Frontal cortex (tissue), 4 donors: ENCODE measurements at places on chromosomes 7 and 10.

GRCh38 chr10:129968853-129969183 lies 4.7 kb upstream of the EBF3 start:
- DNase-seq = peak; percentile 48

DNA sequence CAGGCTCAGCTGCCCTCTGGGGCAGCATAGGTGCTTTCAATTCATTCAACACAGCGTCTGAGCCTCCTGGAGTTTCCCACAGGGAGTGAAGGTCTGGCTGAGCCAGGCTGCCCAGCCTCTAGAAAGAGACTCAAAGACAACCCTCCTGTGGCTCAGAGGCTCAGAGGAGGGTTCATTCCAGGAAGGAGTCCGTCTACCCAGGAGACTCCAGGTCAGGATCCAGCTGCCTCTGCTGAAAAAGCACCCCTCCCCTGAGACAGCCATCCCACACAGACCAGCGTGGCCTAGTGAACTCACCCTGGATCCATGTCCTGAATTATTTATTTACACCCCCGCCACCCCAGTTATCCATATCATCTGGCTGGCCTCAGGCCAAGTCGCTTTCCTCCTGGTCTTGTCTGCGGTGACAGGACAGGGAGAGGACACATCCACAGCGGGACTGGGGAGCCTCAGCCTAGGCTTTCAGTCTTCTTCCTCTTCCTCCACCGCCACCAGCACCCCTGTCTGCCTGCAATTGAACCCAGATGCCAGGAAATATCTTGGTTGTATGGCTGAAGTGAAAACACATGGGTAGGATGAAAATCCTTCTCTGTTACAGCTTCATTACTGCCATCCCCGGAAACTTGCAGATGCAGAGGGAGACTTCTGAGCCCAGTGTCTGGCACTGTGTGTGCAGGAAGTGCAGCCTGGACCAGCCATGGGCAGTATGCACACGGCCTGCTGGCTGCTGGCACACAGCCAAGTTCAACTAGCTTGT lies 44.0 kb upstream of the COL13A1 start:
- DNase-seq = no peak

- no peak for DNase-seq
Observed at GRCh38 chr10:69965919-69966662, 86.6 kb upstream of the MACROH2A2 start.

GRCh38 chr7:152347888-152348287 lies 87.9 kb downstream of the KMT2C start:
- DNase-seq = no peak

GRCh38 chr7:131219312-131220041 lies 108.2 kb upstream of the MKLN1 start:
- peak; percentile 51 for DNase-seq

DNA sequence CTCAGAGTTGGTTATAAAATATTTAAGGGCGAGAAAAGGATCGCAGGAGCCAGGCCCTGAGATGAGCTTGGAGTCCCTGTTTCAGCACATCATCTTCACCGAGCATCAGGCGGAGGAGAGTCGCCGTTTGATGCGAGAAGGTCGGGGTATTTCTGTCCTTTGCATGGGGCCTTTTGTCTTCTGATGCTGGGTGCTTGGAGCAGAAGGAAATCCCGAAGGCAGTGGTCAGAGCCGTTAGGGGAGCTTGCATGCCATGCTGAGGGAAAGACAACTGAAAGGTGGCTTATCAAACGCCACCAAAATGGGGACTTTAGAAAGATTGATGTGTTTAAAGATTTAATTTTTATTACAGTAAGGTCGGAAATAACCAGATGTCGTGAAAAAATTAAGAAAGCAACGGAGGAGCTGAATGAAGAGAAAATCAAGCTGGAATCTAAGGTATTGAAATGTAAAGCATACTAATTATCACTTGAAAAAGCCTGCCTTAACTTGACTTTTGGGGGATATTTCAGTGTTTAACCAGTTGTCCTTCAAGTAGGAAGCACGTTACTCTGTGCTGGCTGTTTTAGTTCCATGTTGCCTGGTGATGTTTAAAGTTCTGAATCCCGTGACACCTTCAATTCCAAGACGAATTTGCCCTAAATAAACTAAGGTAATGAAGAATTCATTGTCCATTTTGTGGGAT lies 845 bp downstream of the CCDC172 start:
- DNase-seq = no peak

DNA sequence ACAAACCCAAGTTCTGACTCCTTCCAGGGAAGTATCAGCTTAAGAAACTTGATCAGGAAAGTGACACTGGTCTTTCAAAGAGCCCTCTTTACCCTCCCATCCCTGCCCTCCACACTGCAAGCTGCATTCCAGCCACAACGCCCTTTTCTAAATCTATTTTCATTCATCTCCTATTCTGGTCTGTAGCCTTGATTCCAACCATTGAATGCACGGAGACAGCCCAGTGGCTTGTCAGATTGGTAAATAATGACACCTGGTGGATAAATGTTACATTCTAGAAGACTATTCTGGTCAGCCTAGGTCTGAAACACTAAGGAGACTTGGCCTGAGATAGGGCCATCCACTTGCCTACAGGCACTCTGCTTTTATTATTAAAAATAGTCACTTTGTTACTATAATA lies 20.9 kb downstream of the MORN4 start:
- no peak for DNase-seq

- no peak for DNase-seq
Observed at GRCh38 chr7:21352540-21353387, 75.1 kb upstream of the SP4 start.

GRCh38 chr10:102542800-102543418 lies 39.1 kb downstream of the SUFU start:
- DNase-seq = no peak

DNA sequence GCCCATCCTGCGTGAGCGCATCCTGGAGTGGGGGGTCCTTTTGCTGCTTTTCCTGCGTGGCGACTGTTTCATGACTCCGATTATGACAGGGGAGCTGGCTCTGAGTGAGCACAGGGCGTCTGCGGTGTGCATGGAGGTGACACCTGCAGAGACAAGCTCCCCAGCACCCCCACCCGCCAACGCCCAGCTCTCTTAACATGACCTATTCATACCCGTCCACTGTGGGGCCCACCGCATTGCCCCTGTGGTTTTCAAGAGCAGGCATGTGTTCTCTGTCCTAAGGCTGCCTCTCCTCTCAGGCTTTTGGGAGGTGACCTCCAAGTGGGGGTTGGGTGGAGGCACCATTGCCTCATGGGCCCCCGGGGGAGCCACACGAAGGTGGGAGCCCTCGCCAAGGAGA lies 500.7 kb downstream of the TCERG1L start:
- DNase-seq = no peak

DNA sequence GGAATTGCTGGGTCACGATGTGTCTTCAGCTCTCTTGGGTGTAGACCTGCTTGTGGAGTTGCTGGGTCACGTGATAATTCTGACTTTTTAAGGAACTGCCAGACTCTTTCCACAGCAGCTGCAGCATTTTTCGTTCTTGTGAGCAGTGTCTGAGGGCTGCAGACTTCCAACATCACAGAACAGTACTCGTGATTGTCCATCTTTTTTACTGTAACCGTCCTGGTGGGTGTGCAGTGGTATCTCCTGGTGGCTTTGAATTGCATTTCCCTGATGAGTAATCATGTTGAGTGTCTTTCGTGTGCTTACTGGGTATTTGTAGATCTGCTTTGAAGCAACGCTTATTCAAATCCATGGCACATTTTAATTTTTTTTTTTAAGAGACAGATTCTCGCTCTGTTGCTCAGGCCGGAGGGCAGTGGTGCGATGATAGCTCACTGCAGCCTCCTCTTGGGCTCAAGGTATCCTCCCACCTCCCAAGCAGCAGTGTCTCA lies 22.7 kb downstream of the INPP5A start:
- no peak for DNase-seq

DNA sequence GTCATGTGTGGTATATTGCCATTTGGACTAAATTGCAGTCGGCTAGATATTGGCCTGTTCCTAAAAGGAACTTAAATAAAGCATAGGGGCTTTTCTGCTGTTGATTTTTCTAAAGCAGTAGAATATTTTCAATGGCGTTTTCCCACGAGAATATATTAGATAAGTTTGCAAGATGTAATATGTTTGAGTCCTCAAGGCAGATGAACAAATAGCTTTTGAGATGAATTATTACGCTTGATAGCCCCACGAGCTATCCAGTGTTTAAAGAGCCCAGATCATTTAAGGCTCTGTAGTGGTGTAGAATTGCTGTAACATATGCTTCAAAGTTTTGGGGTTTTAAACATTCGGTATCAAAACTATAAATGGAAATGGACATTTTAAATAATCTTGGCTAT lies 2.9 kb downstream of the CELF2 start:
- DNase-seq = no peak

DNA sequence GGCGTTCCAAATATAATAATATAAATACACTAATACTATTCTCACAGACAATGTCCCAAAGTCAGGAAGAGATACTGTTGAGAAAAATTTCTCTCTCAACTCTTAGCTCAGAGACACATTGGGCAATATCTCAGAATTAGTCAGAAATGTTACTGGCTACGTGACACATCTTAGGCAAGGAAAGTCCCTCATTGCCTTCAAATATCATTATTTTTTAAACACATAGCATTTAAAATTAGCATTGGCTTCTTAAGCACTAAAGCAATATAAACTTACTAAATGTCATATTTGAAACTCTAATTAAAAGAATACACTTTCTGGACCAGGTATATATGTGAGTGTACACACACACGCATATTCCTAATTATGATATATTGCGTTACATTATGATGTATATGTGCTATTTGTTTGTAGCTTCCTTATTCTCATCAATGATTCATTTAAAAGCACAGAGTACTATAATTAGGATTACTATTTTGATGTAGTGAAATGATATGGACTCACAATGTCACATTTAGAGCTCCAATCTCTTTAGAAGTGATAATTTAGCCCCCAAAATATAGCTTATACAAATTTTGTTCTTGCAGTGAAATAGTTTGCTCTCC lies 255.8 kb downstream of the TWIST1 start:
- DNase-seq = no peak

GRCh38 chr7:43639858-43640491 lies 57.1 kb downstream of the STK17A start:
- DNase-seq = no peak

DNA sequence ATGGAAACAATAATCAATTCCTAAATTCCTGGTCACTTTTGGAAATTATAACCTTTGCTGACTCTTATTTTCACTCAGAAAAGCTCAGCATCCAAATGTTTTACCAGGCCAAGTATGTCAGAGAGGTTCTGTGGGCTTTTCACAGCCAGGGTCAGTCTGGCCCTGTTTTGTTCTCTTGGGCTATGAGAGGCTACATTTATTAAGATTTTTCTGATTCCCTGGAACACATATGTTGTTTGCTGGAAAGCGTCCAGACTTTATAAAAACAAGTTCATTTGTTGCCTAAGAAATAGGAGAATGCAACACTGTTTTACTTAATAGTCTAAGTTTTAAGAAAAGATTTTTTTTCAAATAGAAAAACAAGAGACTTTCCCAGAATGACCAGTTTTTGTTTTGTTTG lies 238.4 kb upstream of the PLXDC2 start:
- no peak for DNase-seq

DNA sequence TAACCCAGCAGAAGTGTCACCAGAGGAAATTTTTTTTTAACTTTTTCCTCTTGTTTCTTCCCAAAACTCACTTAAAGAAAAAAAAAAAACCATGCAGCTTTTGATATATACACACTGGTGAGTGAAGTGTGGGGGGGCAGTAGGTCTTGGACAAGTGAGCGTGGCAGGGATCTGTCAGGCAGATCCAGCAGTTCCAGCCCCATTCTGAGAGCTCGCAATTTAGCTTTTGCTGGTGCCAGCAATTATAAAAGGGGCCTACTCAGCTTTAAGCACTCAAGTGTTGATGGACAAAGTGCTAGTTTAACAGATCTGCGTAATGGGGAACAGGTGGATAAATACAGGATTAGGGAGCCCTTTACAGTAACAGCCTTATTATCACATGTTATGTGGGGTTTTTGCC lies 619.2 kb upstream of the GALNT17 start:
- DNase-seq = no peak

- no peak for DNase-seq
Observed at GRCh38 chr10:82953909-82954308, 1078.9 kb downstream of the NRG3 start.

- no peak for DNase-seq
Observed at GRCh38 chr7:94161476-94161875, 157.3 kb upstream of the BET1 start.
